ENCODE measurements at places on chromosomes 3 and 15. TPM values are rescaled to one million over a fixed set of nuclear protein-coding genes. Genes with fewer than 3 reads are reported as not detected.

Gene RBP2
- not detected for total RNA-seq

DNA sequence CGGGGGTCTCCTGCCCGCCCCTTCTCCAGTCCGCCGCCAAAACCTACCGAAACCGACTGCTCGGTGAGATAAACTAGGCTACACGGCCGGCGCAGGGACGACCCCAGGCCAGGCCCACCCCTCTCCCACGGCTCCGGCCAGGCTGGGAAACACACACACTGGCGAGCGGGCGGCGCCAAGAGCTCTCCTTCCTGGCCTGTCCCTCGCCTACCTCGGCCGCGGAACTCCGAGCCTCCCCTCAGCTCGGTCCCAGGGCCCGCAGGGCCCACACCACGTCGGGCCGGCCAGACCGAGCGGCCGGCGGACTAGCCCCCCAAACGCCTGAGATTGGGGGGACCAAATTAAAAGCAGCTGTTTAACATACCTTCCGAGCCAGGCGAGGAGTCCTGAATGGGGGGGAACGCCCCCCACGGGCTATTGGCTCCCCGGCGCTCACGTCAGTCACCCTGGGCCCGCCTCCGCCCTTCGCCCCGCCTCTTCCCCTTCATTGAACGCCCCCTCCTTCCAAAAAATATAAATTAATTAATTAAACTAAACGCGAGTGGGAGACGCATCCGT is 4.0 kb upstream of the SIN3A start:
- peak; percentile 93 for DNase-seq

Gene SLC28A1
- total RNA-seq: 0.50 TPM

- DNase-seq: no peak
Measured at GRCh38 chr3:81466201-81466560, 295.3 kb downstream of the GBE1 start.

- DNase-seq: no peak
Measured at GRCh38 chr3:99877031-99877579, 59.4 kb downstream of the CMSS1 start.

DNA sequence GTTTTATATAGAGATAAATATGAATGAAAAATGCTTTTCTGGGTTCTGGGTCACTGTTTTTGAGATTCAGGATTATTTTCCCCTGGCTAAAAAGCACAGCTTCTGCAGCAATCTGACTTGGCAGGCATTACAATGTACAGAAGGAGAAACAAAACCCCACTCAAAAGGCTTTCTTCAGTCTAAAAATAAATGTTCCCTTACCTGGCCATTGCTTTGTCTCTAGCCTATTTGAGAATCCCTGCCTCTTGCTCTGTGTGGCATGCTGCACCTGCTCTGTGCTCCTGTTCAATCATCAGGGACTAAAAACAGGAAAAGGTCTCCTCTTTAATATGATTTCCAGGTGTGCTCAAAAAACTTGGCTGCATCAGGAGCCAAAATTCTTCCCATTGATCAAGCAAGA is 187.4 kb upstream of the STAC start:
- no peak for DNase-seq

DNA sequence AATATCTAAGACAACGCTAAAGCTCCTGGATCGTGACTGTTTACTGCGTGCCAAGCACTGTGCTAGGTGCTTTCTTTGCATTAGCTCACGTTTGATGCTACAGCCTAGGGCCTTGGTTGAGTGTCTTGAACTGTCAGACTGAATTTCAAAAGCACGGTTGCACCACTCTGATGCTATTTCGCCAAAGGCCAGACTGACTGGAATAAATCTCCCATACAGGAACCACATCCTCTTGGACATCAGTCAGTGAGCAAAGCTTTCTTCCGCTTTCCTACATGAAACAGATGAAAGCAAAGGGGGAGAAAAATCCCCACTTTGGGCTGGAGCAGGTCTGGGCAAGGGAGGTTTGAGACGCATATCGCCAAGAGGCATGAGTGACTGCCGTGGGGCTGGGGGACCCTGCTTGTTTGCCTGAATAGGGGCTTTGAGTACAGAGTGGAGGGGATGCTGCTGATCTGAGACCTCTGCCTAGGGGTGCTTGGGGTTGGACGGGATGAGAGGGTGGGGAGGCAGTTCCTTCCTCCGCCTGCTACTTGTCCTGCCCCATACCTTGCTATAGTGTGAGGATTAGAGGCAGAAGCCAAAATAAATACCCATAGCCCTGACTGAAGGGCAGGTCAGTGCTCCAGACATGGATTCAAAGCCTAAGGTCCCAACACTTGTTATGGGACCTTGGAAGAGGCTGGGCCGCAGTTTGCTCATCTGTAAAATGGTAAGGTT is 5.3 kb downstream of the FGD5 start:
- DNase-seq: no peak

DNA sequence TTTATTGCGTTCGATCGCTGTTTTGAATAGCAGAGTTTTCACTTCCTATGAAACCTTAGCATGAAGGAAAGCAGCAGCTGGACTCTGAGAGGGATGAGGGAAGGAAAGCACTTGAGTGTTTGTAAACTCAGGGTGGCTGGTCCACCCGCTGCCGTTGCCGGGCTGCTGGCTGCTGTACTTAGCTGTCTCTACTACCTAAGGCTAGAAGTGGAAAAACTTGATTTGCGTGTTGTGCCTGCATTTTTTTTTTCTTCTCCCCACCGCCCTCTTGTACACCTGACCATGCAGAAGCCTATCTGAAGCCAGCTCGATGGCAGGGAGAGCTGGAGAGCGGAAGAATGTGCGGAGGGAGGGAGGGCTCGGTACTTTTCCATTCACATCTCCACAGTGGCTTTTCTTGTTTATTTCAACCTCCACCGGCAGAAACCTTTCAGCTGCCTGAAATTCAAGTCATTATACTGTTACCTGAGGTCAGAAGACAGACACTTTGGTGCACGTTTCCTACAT is 4.8 kb upstream of the BCL6 start:
- DNase-seq: peak; percentile 53

DNA sequence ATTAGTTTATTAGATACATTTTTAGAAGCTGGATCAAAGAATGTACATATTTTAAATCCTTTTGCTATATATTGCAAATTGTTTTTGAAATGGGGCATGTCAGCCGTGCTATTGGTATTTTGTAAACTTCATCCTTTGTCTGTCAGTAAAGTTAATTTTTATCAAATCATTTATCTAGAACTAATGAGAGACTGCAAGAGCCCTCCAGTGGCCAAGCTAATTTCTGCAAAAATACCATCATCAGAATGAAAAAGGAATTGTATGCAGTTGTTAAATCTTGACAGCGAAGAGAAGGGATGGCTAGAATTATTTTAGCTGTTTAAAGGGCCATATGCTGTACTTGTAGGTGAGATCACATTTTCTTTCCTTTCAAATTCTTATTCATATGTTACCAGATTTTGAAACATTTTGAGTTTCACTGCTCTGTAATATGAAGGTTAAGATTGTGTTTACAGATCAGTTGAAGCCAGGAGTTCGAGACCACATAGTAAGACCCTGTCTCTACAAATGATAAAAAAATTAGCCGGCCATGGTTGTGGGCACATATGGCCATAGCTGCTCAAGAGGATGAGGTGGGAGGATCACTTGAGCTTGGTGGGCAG is 8.1 kb upstream of the CLDN11 start:
- no peak for DNase-seq

Gene RTP1
- not detected for total RNA-seq
